ENCODE measurements at places on chromosomes 5 and 9.

DNA sequence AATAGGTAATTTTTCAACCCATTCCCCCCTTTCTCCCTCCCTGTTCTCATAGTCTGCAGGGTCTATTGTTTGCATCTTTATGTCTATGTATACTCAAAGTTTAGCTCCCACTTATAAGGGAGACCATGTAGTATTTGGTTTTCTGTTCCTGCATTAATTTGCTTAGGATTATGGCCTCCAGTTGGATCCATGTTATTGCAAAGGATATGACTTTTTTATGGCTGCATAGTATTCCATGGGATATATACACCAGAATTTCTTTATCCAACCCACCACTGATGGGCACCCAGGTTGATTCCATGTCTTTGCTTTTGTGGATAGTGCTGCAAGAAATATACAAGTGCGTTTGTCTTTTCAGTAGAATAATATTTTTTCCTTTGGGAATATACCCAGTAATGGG is 761.6 kb upstream of the GRAMD2B start:
- DNase-seq: no peak

DNA sequence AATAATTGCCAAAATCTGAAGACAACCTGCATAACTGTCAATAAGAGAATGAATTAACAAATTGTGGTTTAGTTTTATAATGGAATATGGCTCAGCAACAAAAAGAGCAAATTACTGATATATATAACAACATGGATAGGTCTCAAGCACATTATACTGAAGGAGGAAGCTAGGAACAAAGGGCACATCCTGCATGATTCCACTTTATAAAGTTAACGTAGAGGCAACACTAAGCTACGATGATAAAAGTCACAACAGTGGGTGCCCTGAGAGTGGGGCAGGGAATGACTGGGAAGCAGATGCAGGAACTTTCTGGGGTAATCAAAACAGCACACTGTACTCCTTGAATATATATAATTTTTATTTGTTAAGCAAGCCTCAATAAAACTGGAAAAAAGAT is 165.2 kb downstream of the RMI1 start:
- DNase-seq: no peak

DNA sequence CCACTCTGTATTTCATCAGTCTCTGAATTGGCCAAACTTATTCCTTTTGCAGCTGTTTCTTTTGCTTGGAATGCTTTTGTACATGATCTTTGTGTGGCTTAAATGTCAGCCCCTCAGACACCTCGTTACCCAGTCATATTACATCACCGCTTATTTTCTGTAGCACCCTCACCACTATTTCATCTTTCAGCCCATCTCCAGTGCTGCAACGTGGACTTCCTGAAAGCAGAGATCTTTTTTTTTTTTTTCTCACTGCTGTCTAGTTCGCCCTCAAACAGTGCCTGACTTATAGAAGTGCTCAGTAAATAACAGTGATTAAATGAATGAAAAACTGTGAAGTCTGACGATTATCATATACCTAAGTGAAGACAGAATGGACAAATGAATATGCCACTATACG is 835 bp downstream of the SRA1 start:
- DNase-seq: no peak

DNA sequence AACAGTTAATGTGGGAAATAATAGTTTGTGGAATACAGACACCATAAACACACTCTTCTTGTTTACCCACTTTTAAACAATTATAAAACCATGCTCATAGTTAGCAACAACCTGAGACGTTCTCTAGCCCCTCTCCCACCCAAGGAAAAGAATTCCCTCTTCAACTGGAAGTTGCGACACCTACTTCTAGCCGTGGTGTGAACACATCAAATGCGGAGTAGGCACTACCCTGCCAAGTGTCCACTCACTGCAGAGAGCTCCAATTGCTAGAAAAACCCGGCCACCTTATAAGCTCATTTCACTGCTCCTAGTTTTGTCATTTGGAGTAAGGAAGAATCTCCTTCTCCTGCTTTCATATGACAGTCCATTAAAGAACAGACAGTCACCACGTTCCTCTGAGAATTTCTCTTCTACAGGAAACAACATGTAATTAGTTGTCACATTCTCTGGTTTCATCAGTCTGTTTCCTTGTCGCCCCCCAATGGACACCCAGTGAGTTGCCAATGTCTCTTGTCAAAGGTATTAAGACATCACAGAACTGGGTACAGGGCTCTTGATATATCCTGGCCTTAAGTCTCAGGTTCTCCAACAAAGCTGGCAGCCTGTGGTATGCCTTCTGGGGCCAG is 47.3 kb downstream of the PRLR start:
- DNase-seq: no peak

DNA sequence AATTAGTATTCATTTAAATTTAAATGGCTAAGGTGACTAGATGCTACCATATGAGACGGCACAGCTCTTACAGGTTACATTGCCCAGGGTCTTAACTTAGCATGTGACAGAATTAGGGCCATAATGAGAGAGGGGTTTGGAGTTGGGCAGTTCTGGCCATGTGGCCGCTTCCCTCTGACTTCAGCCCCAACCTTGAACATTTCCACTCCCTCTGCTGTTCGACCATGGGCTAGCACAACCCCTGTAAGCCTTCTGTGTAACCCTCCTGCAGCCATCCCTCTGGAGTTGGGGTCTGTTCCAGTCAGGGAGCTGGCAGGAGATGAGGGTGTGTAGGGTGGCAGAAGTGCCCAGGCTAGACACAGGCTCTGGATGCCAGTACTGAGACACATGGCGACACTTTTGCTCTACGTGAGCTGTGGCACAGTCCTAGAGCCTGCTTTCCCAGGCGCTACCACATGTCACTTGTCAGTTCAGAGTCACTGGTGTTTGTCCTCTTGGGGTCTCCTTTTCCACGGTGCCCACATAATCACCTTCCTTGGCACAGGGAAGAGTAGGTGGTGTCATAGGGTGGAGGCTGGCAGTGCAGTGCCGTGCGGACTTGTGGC is 128.7 kb upstream of the PITX1 start:
- no peak for DNase-seq

DNA sequence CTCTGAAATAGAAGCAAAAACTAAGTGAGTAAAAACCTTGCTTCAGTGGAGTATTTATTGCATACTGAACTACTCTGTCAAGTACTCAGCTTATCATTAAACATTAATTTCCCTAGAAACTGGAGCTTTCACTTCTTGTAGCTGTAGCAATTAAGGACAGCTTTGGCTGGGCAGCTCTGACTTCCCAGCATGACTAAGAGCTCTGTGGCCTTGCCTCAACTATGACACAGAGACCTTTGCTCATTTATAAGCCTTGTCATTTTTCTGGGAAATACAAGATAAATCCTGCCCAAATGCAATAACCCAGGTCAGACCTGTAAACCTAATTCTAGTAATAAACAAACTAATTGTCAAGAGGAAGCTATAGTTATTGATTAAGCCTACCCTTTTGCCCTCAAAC is 65.4 kb upstream of the STK32A start:
- DNase-seq: no peak

DNA sequence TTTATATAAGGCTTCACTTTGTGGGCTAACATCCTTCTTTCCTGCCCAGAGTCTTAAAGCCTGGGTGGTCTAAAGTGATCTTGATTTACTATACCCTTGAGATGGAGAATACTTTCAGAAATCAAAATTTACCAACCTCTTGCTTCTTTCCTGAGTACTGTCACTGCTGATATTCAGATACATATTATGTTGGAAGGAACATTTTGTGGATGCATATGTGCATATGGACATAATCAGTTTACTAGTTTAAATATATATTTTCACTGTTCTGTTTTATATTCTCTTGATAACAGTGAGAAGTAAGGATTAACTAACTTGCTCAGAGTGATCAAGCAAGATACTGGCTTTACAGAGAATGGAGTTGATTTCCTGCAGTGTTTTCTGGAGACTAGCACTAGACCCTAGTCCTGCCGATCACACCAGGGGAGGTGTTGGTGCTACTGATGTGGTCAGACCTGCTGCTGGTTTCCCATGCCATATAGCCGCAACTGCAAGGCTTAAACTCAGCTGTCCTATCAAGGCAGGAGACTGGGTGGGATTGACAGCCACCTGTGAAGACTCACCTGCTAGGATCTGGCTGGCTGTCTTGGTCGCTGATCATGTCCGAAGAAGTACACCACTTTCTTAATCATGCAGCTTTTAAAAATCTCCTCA is 57.6 kb downstream of the SLF1 start:
- no peak for DNase-seq

DNA sequence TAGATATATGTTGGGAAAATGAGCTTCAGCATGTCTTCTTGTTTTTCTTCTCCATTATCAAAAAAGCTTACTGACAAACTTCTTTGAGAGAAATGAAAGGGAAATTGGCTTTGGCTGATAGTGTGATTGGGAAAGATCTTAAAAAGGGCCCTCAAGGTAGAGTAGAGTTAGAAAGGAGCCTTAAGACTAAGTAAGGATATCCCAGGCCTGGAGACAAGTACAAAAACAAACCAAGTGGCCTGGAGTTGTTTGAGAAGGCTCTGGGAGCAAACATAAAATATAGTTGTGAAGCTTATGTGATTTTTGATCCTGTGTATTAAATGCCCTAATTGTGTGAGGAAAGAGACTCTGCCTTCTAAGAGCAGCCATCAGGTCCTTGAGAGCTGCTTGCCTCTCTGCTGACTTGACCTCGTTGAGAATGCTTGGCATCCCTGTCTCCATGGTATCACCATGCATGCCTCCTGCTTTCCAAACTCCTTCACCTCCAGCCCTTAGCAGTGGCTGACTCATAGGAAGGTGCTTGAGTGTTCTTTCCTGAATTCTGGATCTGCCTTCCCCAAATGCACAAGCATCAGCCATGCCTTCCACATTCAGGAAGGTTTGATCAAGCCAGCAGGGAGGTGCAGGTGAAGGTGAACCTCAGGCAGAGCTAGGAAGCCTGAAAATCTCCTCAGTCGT is 78.9 kb downstream of the SMARCA2 start:
- no peak for DNase-seq

DNA sequence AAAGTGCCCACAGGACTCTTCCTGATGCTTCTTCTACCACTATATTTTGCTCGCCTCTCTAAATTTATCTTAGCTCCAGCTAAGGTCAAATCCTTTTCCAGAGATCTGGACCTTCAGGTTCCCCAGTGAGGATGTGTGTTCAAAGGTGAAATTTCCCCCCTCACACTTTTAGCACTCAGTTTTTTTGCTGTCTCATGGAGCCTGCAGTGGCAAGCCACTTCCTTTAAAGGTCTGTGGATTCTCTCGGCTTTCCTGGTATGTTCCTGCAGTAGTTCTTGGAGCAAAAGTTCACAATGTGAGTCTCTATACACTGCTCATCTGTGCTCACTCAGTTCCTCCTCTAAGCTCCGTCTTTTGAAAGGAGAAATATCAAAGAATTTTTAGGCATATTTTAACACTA is 181.4 kb downstream of the LURAP1L start:
- no peak for DNase-seq

GRCh38 chr5:167966979-167967378 is 324.5 kb upstream of the WWC1 start:
- DNase-seq: no peak

GRCh38 chr9:101326501-101326900 is 58.3 kb downstream of the BAAT start:
- DNase-seq: no peak

DNA sequence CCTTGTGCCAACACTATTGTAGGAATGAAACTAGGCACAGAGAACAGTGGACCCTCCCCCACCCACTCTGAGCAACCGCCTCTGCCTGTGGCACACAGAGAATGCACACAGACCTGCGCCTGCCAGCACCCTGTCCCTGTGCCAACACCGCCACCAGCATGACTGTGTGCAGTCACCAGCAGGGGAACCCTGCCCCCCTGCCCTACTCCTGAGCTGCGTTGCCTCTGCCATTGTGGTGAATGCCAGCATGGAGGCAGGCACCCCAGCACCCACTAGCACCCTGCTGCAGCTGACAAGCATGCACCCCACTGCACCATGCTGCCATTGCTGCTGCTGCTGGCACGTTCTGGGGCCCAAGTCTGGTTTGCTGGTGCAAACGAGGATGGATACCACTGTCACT is 94.4 kb upstream of the PRLR start:
- DNase-seq: no peak

All from activated CD8-positive, alpha-beta memory T cell treated with anti-CD3 and anti-CD28 coated beads for 1 hour (primary cell).